ENCODE measurements at places on chromosomes 1 and 21. TPM values are rescaled to one million over a fixed set of nuclear protein-coding genes. Genes with fewer than 3 reads are reported as not detected.

- no peak for DNase-seq
These were observed 1.5 kb downstream of the MXRA8 start for GRCh38 chr1:1356796-1357401.

The ADGRL4 gene
- total RNA-seq = 109 TPM

The SPATA17 gene
- total RNA-seq = not detected

The DMBX1 gene
- not detected for total RNA-seq

DNA sequence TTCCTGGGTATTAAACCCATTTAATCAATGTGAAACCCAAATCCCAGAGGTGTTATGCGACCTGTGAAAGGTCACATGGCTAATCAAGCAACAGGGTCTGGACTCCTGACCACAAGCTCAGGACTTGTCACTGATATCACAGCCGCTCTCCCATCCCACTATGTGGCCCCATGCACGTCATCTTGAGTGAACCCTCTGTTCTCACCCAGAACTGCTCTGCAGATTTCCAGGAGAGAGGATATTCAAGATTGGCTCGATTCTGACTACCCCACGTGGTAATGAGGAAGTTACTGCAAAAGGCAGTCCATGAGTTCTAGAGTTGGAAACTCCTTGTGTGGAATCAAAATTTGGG lies 173.5 kb upstream of the ETV3 start:
- no peak for DNase-seq

DNA sequence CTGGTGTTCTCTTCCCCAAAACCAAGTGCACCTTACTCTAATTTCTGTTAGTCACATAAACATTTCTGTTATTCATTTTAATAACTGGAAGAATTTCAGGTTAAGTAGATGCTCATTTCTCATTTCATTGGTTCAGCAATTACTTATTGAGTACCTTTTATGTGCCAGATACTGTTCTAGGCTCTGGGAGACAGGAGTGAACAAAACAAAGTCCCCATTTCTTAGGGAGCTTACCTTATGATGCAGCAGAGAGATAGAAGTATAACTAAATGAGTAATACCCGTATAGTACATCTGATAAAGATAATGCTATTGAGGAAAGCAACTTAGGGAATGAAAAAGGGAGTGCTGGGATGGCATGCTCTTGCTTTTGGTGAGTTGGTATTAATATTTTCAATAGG lies 33.7 kb downstream of the LRRC8C start:
- no peak for DNase-seq

- peak; percentile 66 for DNase-seq
These were observed 453 bp downstream of the DRAM2 start for GRCh38 chr1:111139324-111139955.

- no peak for DNase-seq
These were observed 7.9 kb upstream of the ERO1B start for GRCh38 chr1:236289492-236290131.

DNA sequence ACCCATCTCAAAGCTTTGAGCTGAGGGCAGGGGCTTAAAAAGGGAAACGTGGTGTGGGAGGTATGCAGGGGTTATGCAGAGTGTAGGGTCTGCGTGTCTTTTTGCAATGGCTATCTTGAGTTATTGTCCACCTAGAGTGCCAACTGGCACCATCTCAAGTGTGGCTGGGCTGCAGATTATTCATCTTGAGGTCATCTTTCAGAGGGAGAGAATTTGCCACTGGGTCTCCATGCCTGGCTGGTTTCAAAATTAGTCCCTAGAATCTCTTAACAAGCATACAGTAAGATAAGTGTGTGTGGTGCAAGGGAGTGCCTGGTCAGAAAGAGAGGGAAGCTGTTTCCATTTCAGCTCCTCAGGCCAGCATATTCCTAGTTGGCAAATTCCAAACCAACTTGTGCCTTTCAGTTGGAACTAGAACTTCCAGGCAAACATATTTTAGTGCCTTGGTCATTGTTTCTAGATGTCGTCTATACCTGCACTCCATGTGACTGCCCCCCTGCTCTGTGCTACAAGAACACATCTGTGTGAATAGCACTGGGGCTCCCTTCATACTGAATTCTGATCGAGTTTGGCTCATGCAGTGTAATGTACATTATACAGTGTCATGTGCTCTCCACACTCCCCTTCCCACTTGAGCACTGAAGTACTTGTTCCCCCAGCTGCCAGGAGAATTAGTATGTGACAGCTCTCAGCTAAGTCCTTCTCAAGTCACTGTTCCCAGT lies 5.0 kb upstream of the OR2T8 start:
- no peak for DNase-seq

- DNase-seq = no peak
These were observed 10.7 kb downstream of the PATJ start for GRCh38 chr1:61752921-61753389.

The LRRC7 gene
- total RNA-seq = under 0.01 TPM

- DNase-seq = no peak
These were observed 2.3 kb upstream of the PLA2G2A start for GRCh38 chr1:19981507-19982312.

DNA sequence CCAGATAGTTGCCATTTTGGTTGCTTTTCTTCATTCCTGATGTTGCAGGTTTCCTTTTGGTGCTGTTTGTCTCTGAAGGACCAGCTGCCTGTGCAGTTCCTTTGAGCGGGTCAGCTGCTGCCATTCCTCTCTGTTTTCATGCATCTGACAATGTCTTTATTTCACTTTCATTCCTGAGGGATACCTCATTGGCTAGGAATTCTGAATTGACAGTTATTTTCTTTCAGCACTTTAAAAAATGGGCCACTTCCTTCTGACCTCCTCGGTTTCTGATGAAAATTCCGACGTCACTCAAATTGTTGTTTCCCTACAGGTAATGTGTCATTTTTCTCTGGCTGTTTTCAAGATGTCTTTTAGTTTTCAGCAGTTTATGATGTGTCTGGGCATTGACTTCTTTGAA lies 24.8 kb downstream of the CCSAP start:
- peak; percentile 20 for DNase-seq

DNA sequence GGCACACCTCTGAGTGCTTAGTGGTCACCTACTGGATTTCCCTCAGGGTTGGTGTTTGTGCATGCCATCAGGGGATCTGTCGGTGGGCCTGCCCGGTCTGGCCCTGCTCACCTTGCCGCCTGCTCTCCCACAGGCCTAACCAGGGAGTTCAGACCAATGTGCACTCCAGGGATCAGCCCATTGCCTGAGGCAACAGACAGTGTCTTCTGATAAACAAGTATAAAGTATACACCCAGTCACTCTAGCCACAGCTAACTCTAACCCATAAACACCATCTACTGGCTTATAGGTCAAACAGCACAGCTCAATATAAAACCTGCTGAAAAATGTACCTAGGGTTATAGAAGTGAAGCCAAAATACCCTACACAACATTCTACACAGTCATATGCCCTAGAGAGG lies 1300.0 kb downstream of the PLA2G4A start:
- peak; percentile 20 for DNase-seq

- DNase-seq = no peak
These were observed 28.3 kb downstream of the HEATR1 start for GRCh38 chr1:236576004-236576403.

GRCh38 chr1:94820936-94821335 lies 779 bp downstream of the SLC44A3 start:
- no peak for DNase-seq

DNA sequence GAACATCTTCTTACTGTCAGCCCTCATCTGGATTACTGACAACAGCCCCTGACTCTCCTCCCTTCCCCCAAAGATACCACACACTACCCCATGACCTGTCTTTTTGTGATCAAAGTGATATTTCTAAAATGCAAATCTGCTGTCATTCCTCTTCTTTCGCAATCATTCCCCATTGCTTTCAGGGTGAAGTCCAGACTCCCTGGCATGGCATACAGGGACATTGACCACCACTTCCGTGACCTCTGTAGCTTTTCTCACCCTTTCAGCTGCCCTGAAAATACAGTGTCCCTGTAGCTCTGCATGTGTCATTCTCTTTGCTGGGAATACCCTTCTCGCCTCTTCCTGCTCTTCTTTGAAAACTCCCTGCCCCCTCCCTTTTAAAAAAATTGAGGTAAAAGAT lies 4.1 kb downstream of the SERINC2 start:
- DNase-seq = no peak

DNA sequence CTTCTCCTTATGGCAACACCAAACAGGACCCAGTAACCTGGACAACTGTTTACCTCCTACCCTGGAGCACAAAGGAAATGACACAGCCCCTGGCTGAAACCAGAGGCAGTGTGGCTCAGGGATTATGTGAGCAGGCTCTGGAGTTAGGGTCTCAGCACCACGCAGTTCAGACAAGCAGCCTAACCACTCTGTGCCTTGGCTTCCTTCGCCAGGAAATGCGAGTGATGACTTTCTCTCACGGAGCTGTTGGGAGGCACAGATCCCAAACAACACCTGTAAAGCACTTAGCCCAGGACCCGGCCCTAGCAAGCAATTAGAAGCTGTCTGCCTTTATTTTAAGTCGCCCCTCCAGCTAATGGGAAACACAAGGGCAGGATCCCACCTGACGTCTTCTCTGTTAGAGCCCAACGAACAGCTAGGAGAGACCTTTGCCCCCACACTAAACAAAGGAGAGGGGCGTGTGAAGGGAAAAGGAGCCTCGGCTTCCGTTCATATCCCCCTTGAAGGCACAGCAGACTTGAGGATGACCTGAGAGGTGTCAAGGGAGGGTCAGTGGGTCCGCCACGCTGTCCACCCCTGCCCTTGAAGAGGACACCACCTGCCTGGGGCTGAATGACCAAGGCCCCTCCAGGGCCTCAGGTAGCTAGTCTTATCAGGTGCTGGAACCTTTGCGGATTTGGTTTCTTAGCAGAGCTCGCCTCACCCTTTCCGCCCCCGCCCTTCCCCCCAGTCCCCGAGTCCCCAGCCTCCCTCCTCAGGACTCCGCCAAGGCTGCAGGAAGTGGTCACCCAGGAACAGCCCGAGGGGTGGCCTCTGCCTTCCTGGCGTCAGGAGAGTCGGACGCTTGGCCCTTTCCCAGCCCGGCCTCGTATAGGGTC lies 860 bp downstream of the TMEM63A start:
- peak; percentile 86 for DNase-seq

DNA sequence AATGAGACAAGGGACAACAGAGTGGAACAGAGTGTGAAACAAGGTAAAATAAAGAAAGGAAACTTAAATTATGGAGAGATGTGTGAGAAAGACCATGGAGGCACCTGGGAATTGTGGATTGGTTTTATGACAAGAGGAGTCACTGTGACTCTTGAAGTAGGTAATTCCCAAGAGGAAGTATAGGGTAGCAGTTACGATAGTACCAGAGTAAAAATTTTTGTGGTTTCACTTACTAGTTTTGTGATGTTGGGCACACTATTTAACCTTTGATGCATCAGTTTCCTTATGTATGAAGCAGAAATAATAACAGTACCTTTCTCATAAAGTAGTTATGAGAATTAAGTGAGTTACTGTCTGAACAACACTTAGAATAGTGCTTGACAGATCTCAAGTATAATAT lies 267.9 kb upstream of the DPYD start:
- DNase-seq = no peak

- DNase-seq = peak; percentile 57
These were observed 227.7 kb upstream of the SAMSN1 start for GRCh38 chr21:14773777-14774345.

DNA sequence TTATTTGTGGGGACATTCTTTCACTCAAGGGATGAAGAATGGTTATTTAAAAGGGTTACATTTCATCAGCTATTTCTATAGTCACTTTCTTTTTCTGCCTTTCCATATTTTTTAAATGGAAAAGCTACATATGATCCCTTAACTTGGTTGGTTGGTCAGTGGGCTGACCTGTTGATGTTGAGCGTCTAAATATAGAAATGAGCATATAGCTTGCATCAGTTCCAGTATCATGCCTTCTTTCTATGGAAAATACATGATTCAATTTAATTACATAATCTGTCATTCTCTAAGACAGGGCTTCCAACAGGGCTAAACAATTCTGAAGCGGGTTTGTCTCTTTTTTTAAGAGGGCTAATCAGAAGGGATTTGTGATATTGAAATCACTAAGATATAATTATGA lies 40.6 kb downstream of the TYW3 start:
- no peak for DNase-seq

The F5 gene
- total RNA-seq = not detected

- DNase-seq = peak; percentile 60
These were observed 93.2 kb downstream of the PLXNA2 start for GRCh38 chr1:208150833-208151458.

The LRRIQ3 gene
- under 0.01 TPM for total RNA-seq

GRCh38 chr21:35764586-35764985 lies 295.7 kb downstream of the SETD4 start:
- DNase-seq = no peak

- DNase-seq = no peak
These were observed 30.8 kb upstream of the ABCG1 start for GRCh38 chr21:42187976-42188653.

The NCF2 gene
- under 0.01 TPM for total RNA-seq

The EPHA2 gene
- 68.6 TPM for total RNA-seq

The ZNF697 gene
- total RNA-seq = 13.1 TPM

The RAB25 gene
- not detected for total RNA-seq

GRCh38 chr1:203273869-203274602 lies 31.3 kb upstream of the BTG2 start:
- DNase-seq = no peak

GRCh38 chr1:103218369-103218768 lies 110.0 kb upstream of the COL11A1 start:
- no peak for DNase-seq

- DNase-seq = no peak
These were observed 11.5 kb upstream of the VASH2 start for GRCh38 chr1:212938846-212939245.

The ZNF695 gene
- total RNA-seq = 0.99 TPM

GRCh38 chr1:232507571-232507970 lies 122.4 kb downstream of the SIPA1L2 start:
- no peak for DNase-seq

The C4BPA gene
- not detected for total RNA-seq

The RPE65 gene
- not detected for total RNA-seq

DNA sequence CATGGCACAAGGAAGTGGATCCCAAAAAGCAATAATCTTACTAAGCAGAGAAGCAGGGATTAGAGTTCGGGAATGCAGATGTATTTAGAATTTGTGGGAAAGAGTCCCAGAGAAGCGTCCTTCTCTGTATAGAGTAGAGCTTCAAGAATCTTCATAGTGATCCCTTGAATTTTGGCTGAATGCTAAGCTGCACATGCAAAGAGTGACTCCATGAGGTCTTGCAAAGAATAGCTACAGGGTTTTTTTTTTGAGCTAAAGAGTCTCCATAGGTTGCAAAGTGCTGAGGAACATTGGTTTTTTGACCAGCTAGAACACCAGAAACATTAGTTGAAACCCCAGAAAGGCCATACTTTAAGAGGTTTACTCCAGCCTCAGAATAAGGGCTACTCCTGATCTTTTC lies 206.7 kb downstream of the CTH start:
- no peak for DNase-seq

DNA sequence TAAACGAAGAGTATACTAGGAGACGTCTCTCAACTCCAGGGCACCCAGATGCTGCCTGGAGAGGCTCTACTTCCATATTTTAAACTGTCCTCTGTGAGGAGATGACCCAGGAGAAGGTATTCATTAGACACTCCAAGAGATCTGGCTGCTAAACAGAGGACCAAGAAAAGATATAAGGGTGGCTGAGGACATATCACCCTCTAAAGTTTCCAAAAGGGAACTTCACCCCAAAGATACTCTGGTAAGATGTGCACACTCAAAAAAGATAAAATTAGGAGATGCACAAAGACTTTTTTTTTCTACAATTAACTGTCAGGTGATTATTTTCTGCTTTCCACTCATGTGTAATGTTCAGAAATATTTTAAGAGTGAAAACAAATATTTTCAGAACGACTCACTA lies 1.4 kb downstream of the ZNF670 start:
- DNase-seq = no peak
